Activated CD8-positive, alpha-beta memory T cell treated with anti-CD3 and anti-CD28 coated beads for 1 hour (primary cell): ENCODE measurements at places on chromosomes 11 and 22.

DNA sequence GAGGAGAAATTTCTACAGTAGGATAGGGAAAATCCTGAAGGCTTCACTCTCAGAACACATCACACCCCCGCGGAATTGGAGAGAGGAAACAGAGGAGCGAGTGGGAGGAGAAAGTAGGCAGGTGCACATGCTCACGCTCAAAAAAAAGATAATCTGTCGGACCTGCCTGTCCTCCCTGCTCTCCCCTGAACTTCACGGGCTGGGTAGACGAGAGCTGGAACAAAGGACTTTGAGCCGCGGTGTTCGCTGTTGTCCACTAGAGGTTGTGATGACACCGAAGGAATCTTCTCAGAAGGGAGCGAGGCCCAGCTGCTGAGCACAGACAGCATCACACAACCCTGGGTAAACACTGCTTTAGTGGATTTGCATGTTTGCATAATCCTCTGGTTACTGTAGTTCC is 5.0 kb downstream of the SEZ6L start:
- DNase-seq, result no peak

DNA sequence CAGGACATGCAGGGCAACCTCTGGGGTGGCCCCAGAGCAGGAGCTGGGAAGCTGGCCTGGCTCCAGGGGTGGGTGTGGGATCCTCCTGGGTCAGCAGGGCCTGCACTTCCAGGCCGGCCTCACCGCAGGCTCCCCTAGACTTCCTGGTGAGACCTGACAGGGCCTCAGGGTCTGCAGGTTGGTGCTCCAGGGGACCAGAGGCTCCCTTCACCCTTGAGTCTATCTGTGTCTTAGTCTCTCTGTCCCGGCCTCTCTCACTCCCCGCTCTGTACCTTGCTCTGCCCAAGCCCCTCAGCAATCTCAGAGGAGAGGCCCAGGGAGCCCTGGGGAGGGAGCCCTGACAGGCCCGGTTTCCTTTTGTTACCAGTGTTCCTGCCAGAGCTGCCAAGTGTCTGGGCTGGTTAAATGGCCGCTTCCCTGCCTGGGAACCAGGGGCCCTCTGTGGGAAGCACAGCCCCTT is 13.9 kb downstream of the CD82 start:
- no peak for DNase-seq

DNA sequence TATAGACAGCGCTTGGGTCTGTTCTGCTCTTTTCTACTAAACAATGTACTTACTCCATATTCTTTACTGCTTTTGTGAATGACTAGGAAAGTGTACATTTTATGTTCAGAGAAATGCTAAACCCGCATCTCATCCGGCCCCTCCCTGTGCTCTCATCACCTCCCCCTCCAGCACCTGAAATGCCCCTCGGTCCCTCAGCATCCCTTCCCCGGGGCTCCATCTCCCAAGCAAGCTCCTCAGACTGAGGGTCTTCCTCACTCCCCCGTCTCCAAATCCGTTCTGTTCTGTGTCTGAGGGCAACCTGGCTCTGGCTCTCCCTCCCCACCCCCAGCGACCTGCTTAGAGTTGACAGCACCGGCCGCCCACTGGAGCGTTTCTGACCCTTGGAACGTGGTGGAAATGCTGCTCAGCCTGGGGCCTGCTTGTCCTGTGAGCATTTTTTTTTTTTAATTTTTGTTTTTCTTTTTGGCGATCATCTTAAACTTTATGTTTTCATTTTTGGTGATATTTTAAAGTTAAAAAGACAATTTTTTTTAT is 1.4 kb downstream of the SELENOO start:
- no peak for DNase-seq

DNA sequence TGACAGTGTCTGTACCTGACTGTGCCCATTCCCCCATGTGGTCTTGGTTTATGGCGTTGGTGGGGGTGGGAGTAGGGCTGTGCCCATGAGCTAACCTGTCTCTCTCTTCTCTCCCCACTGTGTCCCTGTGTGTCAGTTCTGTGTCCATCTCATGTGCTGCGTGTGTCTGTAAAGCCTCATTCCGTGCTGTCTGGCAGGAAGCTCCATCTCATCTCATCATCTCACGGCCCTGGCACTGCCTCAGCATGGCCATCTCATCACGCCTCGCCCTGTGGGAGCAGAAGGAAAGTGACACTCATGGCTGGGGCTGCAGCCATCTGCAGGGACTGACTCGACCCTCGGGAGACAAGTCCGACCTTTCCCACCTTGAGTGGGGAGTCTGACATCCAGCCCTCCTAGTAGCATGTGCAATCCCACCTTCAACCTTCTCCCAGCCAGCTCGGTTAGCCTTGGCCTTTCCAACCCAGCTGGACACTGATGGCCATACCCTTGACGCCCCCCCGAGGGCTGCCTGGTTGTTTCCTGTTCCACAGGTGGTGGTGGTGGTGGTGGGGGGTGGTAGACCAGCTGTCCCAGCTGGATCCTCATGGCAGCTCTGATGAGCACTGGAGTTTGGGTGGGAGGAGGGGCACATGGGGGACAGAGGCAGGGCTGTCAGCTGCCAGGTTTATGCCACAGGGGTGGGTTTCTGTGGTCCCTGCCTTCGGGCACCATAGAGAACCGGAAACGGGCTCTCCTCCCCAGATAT is 19.0 kb downstream of the MYO18B start:
- DNase-seq, result no peak

DNA sequence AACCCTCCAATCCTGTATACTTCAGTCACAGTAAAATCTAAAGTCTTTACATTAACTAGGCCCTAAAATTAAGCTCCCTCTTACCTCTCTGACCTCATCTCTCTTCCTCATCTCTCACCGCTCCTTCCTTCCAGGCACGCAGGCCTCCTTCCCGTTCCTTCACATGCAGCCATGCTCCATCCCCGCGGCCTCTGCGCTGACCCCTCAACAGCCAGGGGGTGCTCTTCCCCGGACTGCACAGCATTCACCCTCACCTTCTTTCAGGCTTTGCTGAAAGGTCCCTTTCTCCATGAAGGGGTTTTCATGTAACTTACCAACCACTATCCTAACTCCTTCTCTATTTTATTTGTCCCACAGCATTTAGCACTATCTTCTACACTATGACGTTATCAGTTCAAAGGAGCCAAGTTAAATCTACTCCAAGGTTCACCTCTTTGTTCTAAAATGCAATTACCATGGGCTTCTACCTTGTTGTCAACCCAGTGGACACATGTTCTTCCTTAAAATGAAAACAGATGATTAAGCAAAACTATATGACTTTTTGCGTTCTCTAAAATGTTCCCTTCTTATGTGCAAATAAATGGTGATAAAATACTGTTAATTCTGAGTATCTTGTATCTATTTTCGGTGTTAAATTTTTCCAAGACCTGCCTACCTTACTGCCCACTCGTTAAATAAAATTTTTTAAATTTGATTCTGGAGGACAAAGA is 57.8 kb upstream of the APOA1 start:
- DNase-seq, result no peak

- DNase-seq, result no peak
Observed at GRCh38 chr11:58652726-58653280, 30.3 kb downstream of the CNTF start.

- no peak for DNase-seq
Observed at GRCh38 chr22:49971232-49972162, 10.9 kb downstream of the PIM3 start.

DNA sequence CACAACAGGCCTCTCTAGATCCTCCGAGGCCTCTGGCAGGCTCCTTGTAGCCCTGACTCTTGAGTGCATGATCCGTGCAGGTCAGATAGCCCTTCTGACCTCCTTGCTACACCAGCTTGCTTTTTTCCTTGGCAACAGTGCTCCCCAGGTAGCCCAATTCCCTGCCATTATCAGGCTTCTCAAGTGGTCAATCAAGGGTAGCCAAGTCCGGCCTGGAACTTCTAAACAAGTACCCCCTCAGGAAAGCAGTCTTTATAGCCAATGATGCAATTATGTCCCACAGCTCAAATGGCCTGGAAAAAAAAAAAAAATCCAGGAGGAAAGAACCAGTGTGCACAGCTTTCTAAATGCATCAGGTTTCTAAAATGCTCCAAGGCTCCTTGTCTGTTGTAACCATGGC is 59.8 kb downstream of the TENM4 start:
- no peak for DNase-seq

GRCh38 chr11:77470504-77470903 is 3.4 kb downstream of the PAK1 start:
- no peak for DNase-seq

DNA sequence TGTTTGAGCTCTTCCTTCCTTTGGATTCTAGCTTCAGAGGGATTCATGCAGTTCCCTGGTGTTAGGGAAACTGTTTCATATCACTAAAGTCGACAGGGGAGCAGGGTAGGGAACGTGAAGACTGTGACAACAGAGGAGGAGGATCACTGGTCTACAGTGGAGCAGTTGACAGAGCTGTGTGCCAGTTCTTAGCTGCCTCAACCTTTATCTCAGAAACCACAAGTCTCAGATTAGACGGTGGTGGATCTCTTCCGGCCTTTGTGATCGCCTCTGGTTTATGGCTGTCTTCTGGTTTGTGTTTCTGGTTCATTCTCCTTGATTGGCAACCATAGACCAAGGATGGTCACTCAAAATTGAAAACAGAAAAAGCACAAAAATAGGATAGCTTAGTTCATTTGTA is 538.9 kb upstream of the API5 start:
- no peak for DNase-seq

DNA sequence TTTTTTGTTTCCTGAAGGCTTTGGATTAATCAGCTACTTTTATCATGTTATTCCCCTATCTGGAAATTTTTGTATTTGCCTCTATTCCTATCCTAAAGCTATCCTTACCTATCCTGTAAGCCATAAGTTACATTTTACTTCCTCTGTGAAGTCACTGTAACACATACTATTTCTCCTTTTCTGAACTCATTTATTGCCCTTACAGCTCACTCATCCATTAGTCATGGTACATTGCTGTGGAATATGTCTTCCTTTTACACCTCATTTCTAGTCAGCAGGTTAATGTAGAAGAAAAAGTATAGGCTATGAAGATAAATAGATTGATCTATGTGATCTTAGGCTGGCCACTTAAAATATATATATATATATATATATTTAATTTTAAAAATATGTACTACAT is 28.0 kb downstream of the SWAP70 start:
- DNase-seq, result no peak

DNA sequence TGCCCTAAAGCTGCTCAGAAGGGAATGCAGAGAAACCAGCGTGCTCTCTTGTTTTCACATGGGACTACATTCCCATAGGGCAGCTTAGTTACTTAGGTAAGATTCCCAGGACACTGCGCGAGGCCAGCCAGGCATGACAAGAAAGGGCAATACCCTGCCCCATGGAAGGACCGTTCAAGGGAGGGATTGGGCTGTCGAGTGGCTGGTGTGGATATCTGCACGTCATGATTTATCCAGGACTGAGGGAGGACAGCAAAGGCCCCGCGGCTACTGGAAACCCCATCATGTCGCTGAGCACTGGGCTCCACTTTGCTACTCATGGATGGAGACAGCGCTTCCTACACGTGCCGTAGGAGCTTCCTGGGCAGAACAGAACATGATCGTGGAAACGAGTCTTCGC is 169.4 kb downstream of the OPCML start:
- DNase-seq, result no peak

DNA sequence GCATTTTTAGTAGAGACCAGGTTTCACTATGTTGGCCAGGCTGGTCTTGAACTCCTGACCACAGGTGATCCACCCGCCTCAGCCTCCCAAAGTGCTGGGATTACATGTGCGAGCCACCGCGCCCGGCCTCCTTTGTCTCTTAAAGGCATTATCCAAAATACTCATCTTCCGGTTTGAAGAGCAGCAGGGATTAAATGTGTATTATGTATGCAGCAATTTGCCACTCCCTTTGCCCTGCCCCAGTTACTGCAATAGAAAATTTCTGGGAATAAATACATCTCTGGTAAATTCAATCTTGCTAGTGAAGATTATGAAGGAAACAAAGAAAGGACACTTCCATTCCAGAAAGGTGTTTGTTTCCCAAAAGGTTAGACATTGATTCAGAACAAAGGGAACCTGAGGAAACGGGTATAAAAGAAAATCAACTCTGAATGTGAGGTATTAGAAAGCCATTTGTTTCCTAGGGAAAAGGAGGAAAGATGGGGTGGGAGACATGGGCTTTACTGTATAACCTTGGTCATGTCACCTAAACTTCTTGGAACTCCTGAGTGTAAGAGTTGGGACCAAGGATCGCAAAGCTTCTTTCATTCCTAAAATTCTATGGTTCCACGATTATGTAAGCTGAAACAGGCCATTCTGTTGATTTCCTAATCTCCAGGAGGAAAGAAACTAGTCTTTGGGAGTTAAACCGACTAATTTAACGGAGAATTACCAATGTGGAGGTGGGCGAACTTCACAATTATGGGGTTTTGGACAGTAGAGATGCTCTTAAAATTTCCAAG is 959 bp upstream of the HIPK3 start:
- no peak for DNase-seq

DNA sequence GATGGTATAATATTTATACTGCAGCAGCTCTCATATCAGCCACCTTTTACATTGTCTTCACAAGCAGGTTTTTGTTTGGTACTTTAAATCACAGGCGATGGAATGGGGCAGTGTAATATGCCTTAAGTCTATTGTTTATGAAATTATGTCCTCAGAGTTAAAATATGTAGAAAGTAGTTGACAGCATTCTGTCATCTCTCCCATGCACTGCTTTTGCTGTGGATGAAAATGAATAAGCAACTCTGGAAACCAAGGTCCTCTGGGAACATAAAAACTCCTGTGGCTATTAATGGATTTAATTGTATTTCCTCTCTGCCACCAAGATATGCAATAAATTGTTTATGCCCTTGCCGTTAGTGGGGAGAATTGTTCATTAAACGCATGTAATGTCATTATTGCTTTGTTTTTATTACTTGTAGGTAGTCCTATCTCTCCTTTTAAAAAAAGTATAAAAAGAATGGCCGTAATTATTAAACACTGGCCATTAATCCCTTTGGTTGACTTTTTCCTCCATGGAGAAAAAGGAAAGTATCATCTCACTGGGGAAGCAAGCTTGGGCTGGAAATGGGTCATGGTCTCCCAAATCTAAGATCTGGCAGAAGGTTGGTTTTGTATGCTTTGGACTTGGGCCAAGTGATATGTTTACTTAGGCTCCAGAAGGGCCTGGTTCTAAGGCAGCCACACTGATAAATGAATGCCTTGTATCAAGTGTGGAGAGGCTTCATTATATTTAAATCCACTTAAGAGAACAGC is 13.1 kb downstream of the PACS1 start:
- no peak for DNase-seq

GRCh38 chr11:63911440-63911839 is 5.5 kb downstream of the RCOR2 start:
- no peak for DNase-seq
